Head of caudate nucleus (tissue), 42 donors: ENCODE measurements at places on chromosomes 2 and 18.

DNA sequence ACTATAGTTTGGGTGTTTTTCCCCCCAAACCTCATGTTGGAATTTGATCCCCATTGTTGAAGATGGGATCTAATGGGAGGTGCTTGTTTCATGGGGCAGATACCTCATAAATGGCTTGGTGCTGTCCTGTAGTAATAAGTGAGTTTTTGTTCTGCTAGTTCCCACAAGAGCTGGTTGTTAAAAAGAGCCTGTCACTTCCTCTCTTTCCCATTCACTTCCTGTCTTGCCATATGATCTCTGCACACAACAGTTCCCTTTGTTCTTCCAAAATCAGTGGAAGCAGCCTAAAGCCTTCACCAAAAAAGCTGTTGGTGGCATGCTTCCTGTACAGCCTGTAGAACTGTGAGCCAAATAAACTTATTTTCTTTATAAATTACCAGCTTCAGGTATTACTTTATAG, 768.2 kb upstream of the VRK2 start:
- no peak for DNase-seq

- no peak for DNase-seq
Observed at GRCh38 chr2:109059474-109060165, 69.4 kb upstream of the SH3RF3 start.

GRCh38 chr2:202938960-202939359, 26.9 kb downstream of the CARF start:
- no peak for DNase-seq

DNA sequence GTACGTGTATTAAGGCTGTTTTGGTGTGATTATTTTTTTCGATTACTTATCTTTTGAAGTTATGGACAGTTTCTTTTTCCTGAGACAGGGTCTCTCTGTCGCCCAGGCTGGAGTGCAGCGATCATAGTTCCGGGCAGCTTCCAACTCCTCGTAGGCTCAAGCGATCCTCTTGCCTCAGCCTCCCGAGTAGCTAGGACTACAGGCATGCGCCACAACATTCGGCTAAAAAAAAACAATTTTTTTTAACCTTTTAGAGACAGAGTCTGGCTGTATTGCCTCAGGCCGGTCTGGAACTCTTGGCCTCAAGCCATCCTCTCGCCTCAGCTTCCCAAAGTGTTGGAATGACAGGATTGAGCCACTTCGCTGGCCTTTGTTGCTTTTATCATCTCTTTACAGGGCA, 945 bp downstream of the HAT1 start:
- DNase-seq, result no peak

GRCh38 chr2:55781542-55781941, 87.9 kb upstream of the PNPT1 start:
- DNase-seq, result no peak

GRCh38 chr2:187333804-187334203, 114.2 kb downstream of the CALCRL start:
- no peak for DNase-seq

DNA sequence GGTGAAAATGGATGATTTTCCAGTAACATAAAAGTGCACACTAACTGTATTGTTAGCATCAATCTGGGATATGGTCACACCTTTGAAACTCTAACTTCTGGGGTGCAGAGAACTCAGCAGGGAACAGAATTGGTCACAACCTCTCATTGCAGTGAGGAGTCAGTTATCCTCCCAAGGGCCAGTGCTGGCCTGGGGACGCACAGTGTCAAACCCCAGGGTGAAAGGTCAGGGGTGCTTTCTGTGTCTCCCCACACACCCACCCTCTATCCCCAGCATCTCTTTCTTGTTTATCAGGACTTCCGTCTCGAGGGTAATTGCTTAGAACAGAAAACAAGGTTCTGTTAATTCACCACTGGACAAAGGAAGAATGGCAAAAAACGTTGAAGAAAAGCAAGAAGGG, 208.7 kb downstream of the DLGAP1 start:
- no peak for DNase-seq

DNA sequence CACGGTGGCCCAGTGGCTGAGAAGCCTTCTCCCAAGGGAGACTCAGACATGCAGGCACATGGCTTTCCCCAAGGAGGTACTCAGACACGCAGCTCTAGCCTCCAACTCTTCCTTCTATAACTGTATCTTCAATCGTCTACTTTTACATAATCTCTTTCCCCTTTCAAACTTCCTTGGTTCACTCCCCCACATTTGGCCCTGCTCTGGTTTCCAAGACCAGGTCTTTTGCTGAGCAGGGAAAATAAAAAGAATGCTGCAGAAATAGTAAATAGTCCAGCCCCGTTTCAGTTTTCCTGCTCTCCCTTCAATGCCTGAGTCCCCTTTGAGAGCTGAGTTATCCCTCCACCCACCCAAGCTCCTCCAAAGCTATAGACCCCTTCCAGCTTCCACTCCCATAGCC, 635.0 kb downstream of the ARHGAP15 start:
- no peak for DNase-seq

- DNase-seq, result no peak
Observed at GRCh38 chr2:149049142-149049541, 10.6 kb downstream of the LYPD6B start.

DNA sequence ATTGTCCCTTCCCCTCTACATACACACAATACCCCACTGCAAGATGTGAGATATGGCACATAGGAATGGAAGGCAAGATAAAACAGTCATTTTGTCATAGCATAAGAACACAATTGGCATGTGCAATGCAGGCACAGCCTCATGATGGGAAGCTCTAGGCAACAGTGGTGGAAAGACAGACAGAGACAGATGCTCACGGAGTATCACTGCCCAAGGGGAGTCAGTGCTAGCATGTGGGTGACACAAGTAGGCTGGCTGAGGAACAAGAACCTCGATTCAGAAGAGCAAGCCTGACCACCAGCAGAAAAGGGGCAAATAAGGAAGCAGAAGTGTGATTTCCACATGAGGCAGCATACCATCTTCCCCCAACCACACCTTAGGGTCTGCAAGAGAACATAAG, 323.6 kb downstream of the PAX3 start:
- DNase-seq, result no peak

DNA sequence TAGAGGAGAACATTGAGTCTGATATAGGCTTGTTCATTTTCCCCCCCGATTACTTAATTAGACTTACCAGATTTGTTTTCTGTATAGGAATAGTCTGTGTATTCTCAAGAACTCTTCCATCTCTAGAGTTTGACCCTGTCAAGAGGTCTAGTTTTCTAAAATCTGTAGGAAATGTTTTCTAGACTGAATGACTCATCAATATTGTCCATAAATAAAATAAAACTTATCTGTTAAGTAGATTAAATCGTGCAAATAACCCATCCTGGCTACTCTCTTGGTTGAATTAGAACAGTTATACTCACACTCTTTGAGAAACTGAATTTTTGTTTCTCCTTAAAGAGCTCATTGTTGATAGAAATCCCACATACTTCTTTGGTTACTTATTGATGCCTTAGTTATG, 299.2 kb upstream of the CWC22 start:
- DNase-seq, result no peak

- DNase-seq, result peak; percentile 5
Observed at GRCh38 chr2:239247401-239248245, 153.2 kb downstream of the HDAC4 start.

DNA sequence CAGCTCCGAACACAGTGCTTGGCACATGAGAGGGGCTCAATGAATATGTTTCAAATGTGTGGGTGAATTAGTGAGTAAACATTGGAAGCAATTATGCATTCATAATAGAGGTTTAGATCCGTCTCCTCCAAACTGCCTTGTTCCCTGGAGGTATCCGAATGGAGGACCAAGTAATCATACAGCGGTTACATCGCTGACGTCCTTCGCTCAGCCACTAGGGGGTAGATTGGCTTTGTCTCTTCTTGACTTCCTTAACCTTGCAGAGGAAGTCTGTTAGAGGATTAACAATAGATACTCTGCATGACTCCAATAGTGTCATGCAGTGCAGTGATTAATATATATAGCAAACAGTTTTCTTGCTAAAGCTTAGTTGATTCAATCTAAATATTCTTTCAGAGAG, 517.0 kb downstream of the PTPRM start:
- DNase-seq, result no peak

DNA sequence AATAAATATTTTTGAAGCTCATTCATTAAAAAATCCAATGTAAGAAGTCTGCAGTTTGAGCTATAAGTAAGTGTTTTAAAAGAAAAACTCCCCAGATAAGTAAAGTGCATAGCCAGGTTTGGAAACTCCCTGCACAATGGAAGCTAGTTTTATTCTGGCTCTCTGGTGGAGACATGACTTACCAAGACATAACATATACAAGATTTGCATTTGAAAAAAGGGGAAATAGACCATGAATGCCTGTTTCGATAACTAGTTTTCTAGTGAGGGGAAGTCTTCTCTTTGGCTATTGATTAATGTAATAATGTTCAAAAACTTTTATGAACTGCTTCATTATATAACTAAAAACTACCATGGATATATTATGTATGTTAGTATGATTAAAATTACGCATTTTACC, 435.2 kb downstream of the ARHGAP15 start:
- no peak for DNase-seq
